Stimulated activated CD8-positive, alpha-beta memory T cell treated with anti-CD3 and anti-CD28 coated beads, Interleukin-4, amount 100 ng/mL, for 4 hours (primary cell): ENCODE measurements at places on chromosomes 13 and 19.

DNA sequence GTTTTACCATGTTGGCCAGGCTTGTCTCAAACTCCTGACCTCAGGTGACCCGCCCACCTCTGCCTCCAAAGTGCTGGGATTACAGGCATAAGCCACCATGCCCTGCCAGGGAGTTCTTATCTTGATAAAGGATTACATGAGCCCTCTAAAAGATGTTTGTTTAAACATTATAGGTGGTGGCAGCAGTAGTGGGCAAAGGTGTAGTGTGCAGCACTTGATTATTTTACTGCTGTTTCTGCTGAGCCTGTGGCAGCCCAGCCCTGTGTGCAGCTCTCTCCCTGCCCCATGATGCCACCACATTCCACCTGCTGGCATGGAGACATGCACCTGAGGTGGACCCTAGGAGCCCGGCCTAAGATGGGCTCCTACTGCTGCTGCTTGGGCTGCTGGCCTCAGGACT lies 54.0 kb downstream of the ZNF429 start:
- DNase-seq, result no peak

DNA sequence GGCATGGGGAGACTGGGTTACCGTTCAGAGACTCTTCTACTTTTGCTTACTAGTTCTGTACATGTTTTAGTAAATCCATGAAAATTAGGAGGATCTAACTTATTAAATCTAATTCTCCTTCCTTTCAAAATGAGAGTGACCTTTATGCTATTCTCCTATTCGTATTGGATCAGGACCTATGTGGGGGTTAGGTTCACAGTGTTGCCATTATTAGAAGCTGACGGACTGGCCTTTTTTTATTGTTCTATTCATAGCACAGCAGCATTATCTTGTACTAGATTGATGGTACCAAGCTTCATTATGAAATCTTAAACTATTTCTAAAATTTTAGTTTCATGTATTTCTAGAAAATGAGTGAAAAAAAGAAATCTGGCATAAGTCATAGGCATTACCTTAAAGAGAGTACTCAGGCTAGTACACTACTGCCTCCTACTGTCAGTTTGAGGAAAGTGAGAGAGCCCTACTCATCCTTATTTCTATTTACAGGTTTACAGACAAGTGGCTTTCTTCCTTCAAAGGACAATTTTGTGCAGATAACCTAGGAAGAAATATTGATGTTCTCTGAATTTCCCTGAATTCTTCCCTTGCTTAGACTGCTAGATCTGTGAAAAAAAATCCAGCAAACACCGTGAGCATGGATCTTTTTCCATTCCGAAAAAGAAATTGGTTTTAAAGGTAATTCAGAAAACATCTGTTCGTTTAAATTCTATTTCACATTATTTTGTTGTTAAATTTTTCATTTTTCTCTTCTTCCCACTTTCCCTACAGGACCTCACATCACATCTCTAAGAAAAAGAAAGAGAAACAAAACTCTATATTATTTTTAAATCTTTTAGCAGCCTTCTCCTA lies 485.5 kb downstream of the DIAPH3 start:
- DNase-seq, result no peak

DNA sequence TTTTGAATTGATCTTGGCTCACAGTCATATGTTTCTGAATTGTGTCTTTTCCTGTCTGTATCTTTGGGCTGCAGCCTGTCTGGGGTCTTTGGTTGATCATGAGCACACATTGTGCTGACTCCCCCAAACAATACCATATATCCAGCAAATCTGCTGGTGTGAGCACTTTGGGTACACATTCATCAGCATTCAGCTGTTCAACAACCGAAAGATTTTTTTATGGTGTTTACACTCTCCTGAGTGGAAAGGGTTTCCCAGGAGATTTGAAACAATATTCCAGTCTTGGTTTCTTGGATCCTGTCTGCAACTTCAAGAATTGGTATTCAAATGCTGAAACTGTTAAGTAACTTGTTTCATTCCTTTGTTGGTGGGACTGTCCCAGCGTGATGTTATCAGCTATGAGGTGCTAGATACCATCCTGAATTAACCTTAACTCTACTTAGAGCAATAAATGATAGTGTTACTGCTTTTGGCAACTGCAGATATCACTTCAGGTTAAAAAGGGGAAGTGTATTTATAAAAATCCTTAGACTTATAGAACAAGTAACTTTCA lies 78.4 kb upstream of the DIAPH3 start:
- DNase-seq, result no peak

- DNase-seq, result peak; percentile 82
Measured at GRCh38 chr19:16584248-16585093, 12.3 kb upstream of the SLC35E1 start.

DNA sequence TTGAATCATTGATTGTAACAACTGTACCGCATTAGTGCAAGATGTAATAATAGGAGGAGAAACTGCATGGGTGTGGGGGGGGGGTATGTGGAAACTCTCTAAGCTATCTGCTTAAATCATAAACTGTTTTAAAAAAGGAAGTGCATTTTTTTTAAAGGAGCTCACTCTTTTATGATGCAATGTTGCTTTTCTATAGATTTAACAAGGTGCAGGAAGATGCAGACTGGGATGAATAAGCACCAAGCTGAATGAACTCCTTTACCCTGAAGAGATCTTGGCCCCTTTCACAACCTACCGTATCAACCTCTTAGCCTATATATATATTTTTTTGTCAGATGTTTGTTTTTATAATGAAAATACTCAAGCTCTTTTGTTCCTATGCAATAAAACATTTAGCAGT lies 95.9 kb downstream of the AKAP11 start:
- DNase-seq, result no peak

- no peak for DNase-seq
Measured at GRCh38 chr13:100694722-100695508, 20.3 kb upstream of the TMTC4 start.

GRCh38 chr13:62706048-62706447 lies 1290.4 kb upstream of the PCDH20 start:
- no peak for DNase-seq

GRCh38 chr13:44894001-44894770 lies 95.1 kb downstream of the NUFIP1 start:
- DNase-seq, result no peak

DNA sequence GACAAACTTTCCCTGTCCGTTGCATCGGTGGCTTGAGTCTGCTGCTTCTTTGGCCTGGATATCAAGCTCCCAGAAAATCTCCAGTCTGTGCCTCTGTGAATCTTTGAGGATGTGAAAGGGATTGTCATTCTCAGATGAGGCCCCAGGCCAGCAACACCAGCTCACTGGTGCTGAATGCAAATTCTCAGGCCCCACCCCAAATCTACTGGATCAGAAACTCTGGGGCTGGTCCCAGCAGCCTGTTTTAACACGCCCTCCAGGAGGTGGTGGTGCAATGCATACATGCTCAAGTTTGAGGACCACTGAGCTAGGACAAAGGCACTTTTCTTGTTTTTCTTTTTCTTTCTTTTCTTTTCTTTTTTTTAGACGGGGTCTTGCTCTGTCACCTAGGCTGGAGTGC lies 23.6 kb downstream of the TNFSF11 start:
- DNase-seq, result no peak

- DNase-seq, result no peak
Measured at GRCh38 chr13:22276616-22277015, 605.7 kb downstream of the FGF9 start.

DNA sequence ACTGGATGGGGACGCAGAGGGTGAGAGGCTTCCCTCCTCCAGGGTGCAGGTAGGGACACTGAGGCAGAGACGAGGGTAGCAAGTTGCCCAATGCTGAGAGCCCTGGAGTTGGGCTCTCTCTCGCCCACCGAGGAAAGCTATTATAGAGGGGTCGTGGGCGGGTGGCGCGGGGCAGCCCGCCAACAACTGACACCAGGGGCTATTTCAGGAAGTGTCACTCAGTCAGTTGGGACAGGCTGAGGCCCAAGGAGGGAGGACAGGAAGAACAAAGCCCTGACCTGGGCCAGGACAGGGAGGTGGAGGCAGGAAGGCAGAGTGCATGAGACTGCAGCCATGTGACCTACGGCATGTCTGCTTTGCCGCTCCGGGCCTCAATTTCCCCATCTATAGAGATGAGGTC lies 29.9 kb downstream of the TINCR start:
- DNase-seq, result no peak

DNA sequence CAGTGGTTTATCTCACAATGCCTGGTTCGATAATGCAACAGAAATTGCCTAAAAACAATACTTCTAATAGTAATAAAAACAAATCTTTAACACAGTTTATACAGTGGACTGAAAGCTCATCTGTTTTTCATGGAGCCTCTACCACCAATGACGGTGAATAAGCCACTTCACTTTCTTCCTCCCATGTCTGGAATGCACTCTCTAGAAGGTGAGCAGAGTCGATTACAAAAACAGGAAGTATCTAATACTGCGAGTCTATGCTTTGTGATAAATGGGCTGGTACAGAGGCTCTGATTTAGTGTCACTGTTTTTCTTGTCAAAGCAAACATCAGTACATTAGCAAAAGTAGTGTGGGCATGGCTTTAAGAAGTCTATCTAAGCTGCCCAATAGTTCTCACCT lies 1348.6 kb upstream of the SLC10A2 start:
- no peak for DNase-seq

GRCh38 chr19:36421749-36422481 lies 3.5 kb upstream of the ZFP82 start:
- no peak for DNase-seq
